ENCODE measurements at places on chromosomes 12 and 14. TPM values are rescaled to one million over a fixed set of nuclear protein-coding genes. Genes with fewer than 3 reads are reported as not detected.

The CAPZA3 gene
- not detected for total RNA-seq

The ZNF891 gene
- 1.2 TPM for total RNA-seq

The GSC gene
- total RNA-seq: not detected

The CFAP73 gene
- total RNA-seq: not detected

The P2RX2 gene
- total RNA-seq: not detected

The MYH6 gene
- total RNA-seq: not detected
